ENCODE measurements at places on chromosomes 3 and 15. TPM values are rescaled to one million over a fixed set of nuclear protein-coding genes. Genes with fewer than 3 reads are reported as not detected.

- DNase-seq = no peak
Measured at GRCh38 chr3:153001210-153002078, 160.6 kb upstream of the RAP2B start.

ATP6V1A gene
- 51.4 TPM for total RNA-seq

REC114 gene
- not detected for total RNA-seq

GRCh38 chr3:124351430-124352148, 359.7 kb upstream of the ROPN1 start:
- DNase-seq = no peak

TTLL13 gene
- 0.63 TPM for total RNA-seq

GOLGA6A gene
- not detected for total RNA-seq

DNA sequence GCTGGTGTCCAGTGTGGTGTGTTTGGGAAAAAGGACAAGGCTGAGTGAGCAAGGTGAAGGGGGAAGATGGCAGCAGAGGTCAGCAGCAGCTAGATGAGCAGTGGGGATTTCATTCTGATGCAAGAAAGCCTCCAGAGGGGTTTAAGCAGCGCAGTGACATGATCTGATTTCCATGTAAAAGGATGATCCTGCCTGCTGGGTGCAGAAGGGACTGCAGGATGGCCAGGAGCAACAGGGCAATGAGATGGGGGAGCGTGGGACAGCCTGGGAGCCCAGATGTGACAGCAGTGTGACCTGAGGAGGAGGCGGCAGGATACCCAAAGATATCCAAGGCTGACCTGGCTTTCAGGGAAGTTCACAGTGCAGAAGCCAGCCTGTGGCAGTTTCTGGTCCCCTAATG, 6.1 kb downstream of the WNT7A start:
- no peak for DNase-seq

DNA sequence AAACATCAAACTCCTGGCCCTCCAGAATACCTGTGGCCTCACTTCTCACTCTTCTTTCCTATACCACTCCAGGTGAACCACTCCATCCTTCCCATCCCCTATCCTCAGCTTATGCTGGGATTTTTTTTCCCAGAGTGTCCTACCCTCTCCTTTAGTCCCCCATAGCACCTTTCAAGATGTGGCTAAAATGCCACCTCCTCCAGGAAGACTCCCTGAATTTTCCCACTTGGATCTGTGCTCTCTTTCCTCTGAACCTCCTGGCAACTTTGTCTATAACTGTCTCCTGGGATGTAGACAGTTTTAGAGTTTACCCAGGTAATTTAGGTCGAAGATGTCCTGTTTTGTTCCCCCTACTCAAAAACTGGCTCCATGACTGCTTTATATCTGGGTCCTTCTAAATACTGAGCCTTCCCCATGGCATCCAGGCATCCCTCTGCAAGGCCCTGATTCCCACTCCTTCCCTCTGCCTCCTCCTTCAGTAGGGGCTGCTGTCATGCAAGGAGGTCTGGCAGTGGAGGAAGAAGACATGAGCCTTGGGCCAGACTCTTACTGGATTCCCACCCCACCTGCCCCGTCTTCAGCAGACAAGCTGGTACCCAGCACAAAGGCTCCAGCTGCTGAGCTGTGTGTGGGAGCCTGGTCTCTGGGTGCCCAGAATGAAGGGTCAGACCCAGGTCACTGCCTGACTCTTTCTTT, 161.5 kb downstream of the SMAD6 start:
- DNase-seq = no peak

KNL1 gene
- total RNA-seq = 0.84 TPM

GRCh38 chr3:171163101-171164066, 136.9 kb upstream of the SLC2A2 start:
- DNase-seq = no peak

DNA sequence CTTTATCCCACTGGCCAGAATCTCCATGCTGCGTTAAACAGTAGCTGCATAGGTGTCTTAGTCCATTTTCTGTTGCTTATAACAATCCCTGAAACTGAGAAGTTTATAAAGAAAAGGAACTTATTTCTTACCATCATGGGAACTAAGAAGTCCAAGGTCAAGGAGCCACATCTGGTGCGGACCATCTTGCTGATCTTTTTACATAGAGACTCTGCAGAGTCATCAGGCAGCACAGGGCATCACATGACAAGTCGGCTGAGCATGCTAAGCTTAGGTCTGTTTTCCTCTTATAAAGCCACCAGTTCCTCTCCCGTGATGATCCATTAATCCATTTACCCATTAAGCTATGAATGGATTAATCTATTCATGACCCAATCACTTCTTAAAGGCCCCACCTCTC, 22.4 kb upstream of the FAM174B start:
- DNase-seq = peak; percentile 58

GRCh38 chr3:177370246-177370822, 173.1 kb upstream of the TBL1XR1 start:
- DNase-seq = no peak

GRCh38 chr3:155560135-155560534, 184.7 kb downstream of the PLCH1 start:
- DNase-seq = no peak

DNA sequence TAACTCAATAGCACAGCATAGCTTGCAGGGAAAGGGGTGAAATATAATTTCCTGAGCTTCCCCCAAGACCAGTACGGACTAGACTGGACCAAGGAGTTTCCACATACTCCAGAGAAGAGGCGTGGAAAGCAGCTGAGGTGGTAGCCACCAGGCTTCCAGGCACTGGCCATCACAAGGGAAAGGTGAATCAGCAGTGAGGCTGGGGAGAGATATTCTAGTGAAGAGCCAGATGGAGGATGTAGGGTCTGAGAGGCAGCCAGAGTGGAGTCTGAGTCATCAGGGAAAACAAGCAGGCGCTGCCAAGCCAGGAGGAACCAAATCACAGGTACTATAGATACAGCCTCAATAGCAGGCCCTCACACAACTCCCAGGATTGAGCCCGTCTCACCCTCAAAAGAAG, 9.6 kb upstream of the RASA2 start:
- no peak for DNase-seq

DNA sequence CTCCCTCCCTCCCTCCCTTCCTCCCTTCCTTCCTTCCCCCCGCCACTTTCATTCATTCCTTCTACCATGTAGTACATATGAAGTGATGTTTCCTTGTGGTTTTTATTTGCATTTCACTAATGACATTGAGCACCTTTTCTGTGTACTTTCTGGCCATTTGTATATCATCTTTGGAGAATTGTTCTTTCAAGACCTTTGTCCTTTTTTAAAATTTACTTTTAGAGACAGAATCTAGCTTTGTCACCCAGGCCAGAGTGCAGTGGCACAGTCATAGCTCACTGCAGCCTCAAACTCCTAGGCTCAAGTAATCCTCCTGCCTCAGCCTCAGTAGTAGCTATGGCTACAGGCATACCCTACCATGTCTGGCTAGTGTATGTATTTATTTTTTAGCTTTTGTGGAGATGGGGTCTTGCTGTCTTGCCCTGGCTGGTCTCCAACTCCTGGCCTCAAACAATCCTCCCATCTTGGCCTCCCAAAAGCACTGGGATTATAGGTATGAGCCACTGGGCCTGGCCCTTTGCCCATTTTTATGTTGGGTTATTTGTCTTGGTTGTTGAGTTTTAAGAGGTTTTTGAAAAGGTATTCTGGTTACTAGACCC, 42.0 kb upstream of the CTDSPL2 start:
- DNase-seq = no peak

DNA sequence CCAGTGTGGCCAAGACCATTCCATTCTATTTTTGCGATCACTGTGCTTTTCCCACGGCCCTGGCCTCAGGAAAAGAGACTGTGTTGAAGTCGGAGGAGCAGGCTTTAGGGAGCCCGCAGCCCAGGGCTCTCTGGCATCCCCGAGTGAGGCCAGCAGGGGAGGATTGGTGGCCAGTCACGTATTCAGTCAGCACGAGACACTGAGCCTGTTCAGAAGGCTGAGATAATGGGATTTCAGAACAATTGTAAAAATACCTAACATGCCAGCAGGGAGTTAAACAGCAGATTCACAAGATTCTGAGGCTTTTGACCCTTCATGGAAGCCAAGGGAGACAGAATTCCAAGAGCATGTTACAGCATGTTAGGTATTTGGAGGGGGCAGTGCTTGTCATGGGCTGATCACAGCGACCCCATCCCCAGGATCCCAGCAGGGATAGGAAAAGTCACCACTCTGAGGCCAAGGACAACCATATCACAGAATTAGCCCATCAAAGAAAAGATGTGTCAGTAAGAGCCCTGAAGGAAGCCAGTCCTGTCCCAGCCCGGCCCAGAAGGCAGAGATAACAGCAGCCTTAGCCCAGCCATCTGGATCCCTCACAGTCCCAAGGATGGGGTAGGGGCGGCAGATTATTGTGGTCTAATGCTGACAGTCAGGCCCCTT, 40.6 kb downstream of the AMOTL2 start:
- peak; percentile 85 for DNase-seq

DNA sequence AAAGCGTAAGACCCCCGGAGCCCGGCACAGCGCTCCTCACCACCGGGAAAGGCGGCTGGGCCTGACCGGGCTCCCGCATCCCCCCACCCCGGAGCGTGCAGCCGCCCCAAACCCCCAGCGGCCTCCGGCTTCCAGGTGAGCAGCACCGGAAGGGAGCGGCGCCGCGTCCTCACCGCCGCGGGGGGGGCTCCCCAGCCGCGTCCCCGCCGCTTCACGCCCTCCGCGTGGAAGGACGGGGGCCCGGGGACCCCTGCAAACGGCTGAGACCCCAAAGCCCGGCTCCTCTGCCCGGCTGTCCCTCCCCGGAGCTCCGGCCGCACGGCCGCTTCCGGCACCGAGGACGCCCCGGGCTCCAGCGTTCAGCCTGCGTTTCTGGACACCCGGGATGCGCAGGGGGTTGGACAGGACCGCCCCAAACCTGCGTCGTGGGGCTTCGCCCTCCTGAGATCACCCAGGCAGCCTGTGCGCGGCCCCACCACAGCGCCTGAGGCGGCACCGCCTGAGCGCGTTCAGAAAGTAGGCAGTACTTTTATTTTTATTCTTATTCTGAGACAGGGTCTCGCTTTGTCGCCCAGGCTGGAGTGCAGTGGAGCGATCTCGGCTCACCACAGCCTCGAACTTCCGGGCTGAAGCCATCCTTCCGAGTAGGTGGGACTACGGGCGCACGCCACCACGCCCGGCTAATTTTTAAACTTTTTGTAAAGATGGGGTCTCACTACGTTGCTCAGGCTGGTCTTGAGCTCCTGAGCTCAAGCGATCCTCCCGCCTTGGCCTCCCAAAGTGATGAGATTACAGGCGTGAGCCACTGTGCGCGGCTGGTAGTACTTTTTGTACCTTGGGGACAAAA, 51.6 kb upstream of the BLM start:
- DNase-seq = peak; percentile 94

ZFYVE19 gene
- 65.7 TPM for total RNA-seq

SECISBP2L gene
- total RNA-seq = 33.4 TPM

DNA sequence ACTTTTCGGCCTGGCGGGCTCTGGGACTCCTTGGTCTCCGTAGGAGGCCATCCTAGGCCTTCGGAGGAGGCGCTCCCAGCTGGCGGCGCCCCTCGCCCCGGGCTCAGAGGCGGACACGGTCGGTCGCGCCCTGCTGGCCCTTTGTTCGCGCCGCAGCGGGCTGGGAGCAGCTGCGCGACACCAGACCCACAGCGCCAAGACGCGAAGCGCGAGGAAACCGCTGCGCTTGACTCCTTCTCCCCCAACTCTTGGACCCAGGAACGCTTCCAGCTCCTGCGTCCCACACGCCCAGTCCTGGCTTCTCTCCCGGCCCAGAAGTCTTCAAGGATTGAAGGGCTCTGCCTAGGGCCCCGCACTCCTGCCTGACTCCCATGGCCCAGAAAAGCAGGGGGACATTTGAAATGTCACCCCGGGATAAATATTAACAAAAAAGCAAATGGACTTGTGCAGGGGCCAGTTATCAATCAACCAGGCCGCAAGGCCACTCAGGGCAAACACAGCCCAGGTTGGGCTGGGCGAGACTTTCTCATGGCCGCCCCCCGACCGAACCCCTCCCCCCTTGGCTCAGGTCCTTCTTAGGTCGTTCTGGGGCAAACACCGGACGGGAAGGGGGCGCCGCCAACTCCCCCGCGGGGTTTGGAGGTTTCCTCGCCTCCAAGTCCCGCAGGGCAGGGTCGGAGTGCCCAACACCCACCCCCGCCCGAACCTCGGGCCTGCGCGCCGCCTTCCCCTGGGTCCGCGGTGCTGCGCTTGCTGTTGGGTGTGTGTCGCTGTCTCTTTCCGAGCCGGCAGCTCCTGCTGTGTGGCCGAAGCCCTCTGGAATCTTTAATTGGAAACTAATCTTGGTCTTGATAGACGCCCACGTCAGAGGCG, 5.1 kb downstream of the ONECUT1 start:
- no peak for DNase-seq

DNA sequence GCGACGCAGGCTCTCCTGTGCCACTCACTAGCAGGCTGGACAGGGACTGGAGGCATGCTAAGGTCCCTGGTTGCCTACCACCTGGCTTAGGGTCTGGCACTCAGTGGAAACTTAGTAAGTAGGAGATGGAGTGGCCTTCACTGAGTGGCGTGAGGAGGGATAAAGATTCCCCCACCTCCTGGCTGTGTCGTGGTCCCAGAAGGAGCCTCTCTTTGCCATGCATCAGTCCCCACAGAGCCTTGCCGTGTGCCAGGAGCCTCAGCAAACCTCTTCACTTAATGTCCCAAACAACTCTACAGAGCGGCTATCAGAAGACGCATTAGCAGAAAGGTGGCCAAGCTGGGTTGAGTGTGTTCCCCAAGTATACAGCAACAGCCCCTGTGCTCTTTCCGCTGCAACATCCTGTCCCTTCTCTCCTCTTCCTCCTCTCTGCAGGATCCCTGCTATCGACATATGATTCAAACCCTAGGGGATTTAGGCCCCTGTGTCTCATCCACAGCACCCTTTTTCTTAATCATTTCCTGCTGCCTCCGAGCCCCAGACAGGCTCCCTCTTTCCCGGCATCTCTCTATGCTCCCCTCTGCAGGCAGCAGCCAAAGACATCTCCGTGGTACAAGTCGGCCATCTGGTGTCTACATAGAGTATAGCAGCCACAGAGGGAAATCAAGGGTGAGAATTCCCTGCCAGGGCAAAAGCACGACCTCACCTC, 66.7 kb downstream of the SLC6A1 start:
- DNase-seq = peak; percentile 82

DNA sequence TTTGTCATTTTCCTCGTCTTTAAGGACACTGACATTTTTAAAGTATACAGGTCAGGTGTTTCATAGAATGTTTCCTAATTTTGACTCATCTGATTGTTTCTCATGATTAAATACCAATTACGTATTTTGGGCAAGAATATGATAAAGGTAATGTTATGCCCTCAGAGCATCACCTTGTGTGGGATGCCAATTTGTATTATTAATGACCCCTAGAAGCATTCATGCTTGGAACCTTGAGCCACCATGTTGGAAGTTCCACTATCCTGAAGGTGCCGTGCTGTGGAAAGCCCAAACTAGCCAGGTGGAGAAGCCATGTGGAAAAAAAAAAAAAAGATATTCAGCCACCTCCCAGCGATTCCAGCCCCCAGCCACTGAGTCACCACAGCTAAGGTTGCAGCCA, 19.1 kb upstream of the B4GALT4 start:
- no peak for DNase-seq

DNA sequence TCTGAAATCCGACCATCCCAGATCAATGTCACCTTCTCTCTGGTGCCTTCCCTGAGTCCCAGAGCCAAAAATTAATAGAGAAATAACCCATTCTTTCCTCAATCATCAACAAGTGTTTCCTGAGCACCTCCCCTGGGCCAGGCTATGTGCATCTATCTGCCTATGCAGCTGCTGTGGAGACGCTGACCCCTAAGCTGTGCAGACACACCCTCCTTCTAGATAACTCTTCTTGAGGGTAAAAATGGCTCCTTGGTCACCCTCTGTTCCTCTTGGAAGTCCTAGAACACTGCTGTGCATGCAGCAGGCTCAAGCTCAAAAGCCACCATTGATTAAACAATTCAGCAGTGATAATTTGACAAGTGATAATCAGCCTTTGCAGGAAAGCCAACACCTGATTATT, 18.4 kb downstream of the CA12 start:
- DNase-seq = no peak
